ENCODE measurements at places on chromosomes 2 and 18. TPM values are rescaled to one million over a fixed set of nuclear protein-coding genes. Genes with fewer than 3 reads are reported as not detected.

Gene ACMSD
- total RNA-seq, result not detected

Gene MRPL44
- total RNA-seq, result 48.8 TPM

Gene PTGR3
- 13.8 TPM for total RNA-seq

Gene POTEC
- not detected for total RNA-seq

Gene ARHGEF33
- total RNA-seq, result 0.11 TPM

Gene NRP2
- 172 TPM for total RNA-seq

Gene CDH19
- 2.3 TPM for total RNA-seq

Gene ANKRD30B
- total RNA-seq, result not detected

Gene UPP2
- not detected for total RNA-seq

Gene RRM2
- 195 TPM for total RNA-seq

Gene IDH1
- 81.9 TPM for total RNA-seq

Gene HOXD12
- total RNA-seq, result not detected
